GM19239 (cell line): ENCODE measurements at places on chromosomes 5 and 9.

- no peak for DNase-seq
Observed at GRCh38 chr9:127919253-127919815, 2.5 kb upstream of the ST6GALNAC4 start.

DNA sequence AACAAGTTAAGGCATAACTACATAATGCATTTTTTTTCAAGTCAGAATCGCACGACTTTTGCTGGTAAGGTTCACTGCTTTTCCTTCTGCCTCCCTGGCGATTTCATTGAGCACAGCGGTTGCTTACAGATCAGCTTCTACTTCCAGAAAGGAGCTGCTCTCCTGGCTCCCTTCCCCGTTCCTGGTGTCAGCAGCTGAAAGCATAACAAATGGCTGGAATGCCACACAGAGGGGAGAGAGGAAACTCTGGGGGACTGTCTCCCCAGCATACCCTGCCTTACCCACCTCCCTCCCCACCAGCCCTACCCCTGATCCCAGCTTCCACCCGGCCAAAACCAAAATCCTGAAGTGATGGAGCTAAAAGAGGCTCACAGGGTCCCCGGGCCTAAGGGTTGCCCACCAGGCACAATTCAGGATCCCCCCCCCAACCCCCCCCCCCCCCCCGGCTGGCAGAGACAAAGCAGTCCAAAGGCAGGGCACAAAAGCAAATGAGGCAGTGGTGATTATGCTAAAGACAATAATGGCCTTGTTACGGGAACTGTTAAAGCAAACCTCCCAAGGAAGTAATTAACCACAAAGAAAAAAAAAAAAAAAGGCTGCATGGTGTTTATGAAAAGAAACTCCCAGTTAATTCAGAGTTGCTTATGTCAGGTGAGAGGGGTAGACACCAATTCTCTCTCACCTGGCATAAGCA, 126.1 kb upstream of the WWC1 start:
- DNase-seq = no peak

- DNase-seq = no peak
Observed at GRCh38 chr5:537098-537497, 12.8 kb upstream of the SLC9A3 start.

DNA sequence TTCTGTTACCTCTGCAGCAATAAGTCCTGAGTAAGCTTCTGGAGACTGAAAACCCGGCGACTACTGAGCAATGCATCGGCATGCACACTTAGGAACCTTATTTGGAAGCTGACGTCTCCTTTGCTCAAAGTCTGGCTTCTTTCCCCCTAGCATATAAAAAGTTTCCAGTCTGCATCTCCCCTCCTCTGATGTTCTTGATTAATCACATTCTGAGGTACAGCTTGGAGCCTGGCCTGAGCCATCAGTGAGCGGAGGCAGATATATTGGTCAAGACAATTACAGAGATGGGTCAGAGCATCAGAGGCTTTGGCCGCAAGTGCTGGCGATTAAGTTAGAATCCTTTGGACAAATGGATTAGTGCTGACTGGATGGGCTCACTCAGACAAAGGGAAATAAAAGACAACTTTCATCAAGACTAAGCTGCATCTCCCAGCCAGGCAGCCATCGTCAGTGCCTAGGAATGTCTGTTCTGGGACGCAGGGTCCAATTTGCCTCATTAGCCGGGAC, 140.7 kb downstream of the MTX3 start:
- DNase-seq = no peak

GRCh38 chr9:37100741-37101140, 19.6 kb upstream of the ZCCHC7 start:
- DNase-seq = no peak

DNA sequence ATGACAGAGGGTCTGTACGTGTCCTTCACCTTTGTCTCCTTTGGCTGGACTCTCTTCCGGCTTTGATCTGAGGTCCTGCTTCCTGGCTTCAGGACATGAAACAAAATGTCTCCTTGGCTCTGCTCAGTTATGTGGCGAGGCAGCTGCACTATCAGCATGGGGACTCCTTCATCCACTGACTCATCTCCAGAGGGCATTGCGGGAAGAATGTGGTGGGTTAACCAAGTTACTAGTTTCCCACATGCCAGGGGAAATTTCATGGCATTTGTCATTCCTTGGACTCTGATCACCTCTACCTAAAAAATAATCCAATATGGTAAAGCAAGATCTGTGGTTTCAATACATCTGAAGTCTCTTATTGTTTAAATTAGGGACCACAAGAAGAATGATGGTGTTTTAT, 259.7 kb downstream of the MED10 start:
- DNase-seq = no peak

DNA sequence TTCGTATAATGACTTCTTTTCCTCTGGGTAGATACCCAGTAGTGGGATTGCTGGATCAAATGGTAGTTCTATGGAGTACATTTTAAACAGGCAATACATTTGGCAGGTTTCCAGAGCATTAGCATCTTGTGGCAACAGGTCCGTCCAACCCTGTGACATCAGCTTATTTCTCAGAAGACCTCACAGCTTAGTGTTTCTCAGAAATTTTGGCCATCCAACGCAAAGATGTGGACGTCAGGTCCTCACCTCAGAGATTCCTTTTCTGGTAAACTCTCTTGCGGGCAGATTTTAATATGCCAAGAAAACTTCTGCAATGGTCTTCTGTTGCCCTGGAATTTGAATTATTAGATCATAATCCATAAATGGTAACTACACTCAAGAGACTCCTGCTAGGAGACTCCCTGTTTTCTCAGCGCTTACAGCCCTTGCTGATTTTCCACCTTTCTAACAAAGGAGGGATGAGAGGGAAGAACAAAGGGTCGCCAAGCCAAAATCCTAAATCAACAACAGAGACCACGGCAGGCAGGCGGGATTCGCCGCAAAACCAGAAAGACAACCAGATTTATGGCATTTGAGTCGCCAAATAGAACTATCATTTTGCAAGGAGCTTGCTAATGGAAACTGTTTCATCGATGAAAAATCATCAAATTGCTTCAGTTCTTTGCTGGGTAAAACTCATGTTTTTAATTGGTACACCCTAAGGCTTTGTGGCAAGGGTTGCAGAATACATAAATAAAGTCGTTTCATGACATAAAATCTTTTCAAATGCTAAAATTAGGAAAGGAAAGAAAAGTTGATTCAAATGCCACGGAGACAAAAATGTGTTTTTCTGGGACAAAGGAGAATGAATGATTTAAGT, 34.1 kb upstream of the PLPP1 start:
- DNase-seq = no peak

DNA sequence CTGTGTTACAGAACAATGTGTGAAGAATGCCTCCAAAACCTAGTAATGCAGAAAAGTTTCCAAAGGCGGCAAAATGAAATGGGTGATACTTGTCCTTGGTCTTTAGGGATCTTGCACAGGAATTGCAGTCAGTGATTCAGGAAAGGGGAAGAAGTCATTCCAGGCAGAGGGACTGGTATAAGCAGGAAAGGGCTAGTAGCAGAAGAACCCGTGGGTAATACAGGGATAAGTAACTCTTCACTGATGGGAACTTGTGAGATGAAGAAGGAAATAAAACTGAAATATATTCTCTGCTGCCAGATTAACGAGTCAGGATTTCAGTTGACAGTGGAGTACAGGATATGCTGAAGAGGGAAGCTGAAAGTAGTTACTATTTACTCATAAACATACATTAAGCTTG, 1.2 kb downstream of the SRFBP1 start:
- no peak for DNase-seq

DNA sequence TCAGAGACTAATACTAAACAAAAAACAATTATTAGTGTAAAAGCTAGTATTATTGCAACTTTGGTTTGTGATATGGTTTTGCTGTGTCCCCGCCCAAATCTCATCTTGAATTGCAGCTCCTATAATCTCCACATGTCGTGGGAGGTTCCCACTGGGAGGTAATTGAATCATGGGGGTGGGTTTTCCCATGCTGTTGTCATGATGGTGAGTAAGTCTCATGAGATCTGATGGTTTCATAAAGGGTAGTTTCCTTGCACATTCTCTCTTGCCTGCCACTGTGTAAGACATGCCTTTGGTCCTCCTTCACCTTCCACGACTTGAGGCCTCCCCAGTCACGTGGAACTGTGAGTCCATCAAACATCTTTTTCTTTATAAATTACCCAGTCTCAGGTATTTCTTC, 325.9 kb upstream of the DAB2 start:
- DNase-seq = no peak

DNA sequence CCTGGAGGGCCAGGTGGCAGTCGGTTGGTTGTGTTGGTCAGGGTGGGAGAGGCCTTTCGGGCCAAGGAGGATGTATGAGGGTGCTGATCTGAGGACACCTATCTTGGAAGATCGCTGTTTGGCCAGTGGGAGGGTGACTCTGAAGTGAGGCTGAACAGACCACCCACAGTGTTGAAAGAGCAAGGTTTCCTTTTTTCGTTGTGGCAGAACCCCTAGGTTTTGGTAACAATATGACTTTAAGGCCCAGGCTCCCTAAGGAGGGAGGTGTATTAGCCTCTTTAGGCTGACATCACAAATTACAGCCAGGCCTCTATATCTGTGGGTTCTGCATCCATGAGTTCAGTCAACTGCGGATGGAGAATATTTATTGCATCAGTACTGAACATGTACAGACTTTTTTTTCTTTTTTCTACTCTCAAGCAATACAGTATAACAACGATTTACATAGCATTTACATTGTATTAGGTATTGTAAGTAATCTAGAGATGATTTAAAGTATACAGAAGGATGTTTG, 86.1 kb downstream of the ARHGAP26 start:
- no peak for DNase-seq

- DNase-seq = no peak
Observed at GRCh38 chr9:3398232-3398648, 127.6 kb downstream of the RFX3 start.

- DNase-seq = no peak
Observed at GRCh38 chr5:43401827-43402226, 10.4 kb downstream of the CCL28 start.
